ENCODE measurements at places on chromosomes 2 and 18. TPM values are rescaled to one million over a fixed set of nuclear protein-coding genes. Genes with fewer than 3 reads are reported as not detected.

The HOXD9 gene
- not detected for total RNA-seq

The SERPINB4 gene
- not detected for total RNA-seq

The CHRND gene
- not detected for total RNA-seq

The TMEM37 gene
- total RNA-seq, result 0.45 TPM

The EMILIN1 gene
- 191 TPM for total RNA-seq

The SGPP2 gene
- total RNA-seq, result 0.17 TPM

The TUBB8B gene
- total RNA-seq, result not detected

The OST4 gene
- total RNA-seq, result 475 TPM

The CNDP1 gene
- 0.15 TPM for total RNA-seq

The LIMS3 gene
- total RNA-seq, result 1.2 TPM

The TIGD1 gene
- 2.1 TPM for total RNA-seq

The ASXL3 gene
- total RNA-seq, result 0.45 TPM

The CRYGC gene
- not detected for total RNA-seq

The GKN2 gene
- total RNA-seq, result not detected

The TMEM237 gene
- total RNA-seq, result 29.3 TPM

The AKAIN1 gene
- not detected for total RNA-seq

The PROKR1 gene
- not detected for total RNA-seq

The MRPL19 gene
- total RNA-seq, result 40.0 TPM

The ANKRD30B gene
- total RNA-seq, result not detected

The FNDC4 gene
- total RNA-seq, result 9.8 TPM

The POTEC gene
- not detected for total RNA-seq

The SNORC gene
- total RNA-seq, result 1.5 TPM

The TMEM247 gene
- total RNA-seq, result not detected

The ALPI gene
- not detected for total RNA-seq

The UGT1A5 gene
- not detected for total RNA-seq

The GLI2 gene
- total RNA-seq, result 6.2 TPM

The B4GALT6 gene
- 3.0 TPM for total RNA-seq

The LINC00305 gene
- not detected for total RNA-seq

The CIDEA gene
- 0.84 TPM for total RNA-seq

The GPBAR1 gene
- total RNA-seq, result not detected

The DNER gene
- total RNA-seq, result 3.0 TPM

The FSHR gene
- total RNA-seq, result not detected

The GALM gene
- total RNA-seq, result 10.9 TPM

The NMUR1 gene
- total RNA-seq, result not detected

The UGT1A4 gene
- total RNA-seq, result not detected

The SLC38A11 gene
- not detected for total RNA-seq

The ABCG8 gene
- not detected for total RNA-seq

The MCFD2 gene
- total RNA-seq, result 95.2 TPM

The MDH1B gene
- 0.34 TPM for total RNA-seq

The PRKAG3 gene
- not detected for total RNA-seq

The DSG1 gene
- total RNA-seq, result not detected

The TNFAIP6 gene
- total RNA-seq, result 7.4 TPM

The RTP5 gene
- not detected for total RNA-seq

The NETO1 gene
- total RNA-seq, result 0.74 TPM
